Dermis blood vessel endothelial cell (primary cell): ENCODE measurements at places on chromosomes 5 and 9. TPM values are rescaled to one million over a fixed set of nuclear protein-coding genes. Genes with fewer than 3 reads are reported as not detected.

Gene CD14
- 1.7 and 3.2 TPM in 2 replicates for total RNA-seq

Gene UGT3A1
- not detected in 2 replicates for total RNA-seq

Gene SLC27A6
- 0.14 TPM in 1 of 2 replicates, not detected in the other for total RNA-seq

Gene APBA1
- total RNA-seq, result 4.9 and 8.6 TPM in 2 replicates

Gene DMXL1
- 35.1 and 53.4 TPM in 2 replicates for total RNA-seq

Gene NR3C1
- total RNA-seq, result 19.7 and 21.4 TPM in 2 replicates

DNA sequence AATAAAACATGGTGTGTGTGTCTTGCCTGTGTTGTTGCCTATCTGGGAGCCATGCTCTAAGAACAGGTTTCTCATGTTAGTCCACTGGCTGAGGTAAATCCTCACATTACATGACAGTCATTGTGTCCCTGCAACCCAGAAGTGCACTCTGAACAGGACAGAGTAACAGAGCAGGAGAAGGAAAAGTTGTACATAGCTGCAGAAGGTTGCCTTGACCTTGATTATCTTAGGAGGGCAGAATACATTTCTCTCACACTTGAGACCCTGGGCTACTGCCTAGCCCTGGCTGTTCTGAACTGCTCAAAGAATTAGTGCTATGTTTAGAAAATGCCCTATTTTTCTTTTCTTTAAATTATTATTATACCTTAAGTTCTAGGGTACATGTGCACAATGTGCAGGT, 16.9 kb downstream of the ZNF189 start:
- no peak for DNase-seq

GRCh38 chr9:14365670-14366069, 51.7 kb upstream of the NFIB start:
- no peak for DNase-seq

DNA sequence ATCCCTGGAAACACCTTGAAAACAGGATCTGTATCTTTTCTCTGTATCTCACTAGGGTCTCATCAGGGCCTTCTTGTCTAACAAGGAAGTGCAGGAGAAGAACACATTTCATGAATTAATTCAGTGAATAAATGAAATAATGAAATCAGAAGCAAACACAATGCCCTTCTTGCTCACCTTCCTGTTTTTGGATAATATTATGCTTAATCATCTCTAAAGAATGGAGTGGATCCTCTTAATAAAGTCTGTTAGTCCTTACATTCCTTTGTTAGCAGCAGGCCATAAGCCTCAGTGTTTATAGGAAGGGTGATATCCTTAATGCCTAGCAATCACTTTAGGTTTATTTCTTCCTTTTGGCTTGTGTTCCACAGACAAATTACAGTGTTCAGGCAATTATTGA, 837.1 kb upstream of the SEMA6A start:
- DNase-seq, result no peak

- DNase-seq, result no peak
Measured at GRCh38 chr5:4684946-4685345, 455.2 kb upstream of the ADAMTS16 start.

DNA sequence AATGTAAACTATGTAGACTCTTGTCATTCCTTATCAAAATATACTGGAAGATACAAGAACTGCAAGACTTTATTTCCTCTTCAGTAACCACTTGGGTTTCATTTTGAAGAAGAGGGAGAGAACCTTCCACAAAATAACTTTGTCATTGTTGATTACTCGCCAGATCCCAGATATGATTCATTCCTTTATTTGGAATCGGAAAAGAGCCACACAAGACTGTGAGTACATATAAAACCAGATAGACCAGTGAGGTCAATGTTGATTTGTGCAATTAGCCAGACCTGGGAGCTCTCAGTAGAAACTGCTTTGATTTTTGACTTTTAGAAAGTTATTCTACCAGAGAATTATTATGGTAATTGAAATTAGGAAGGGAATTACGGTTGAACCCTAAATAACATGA, 146.1 kb downstream of the TMEM167A start:
- DNase-seq, result no peak

- peak; percentile 62 for DNase-seq
Measured at GRCh38 chr9:16207161-16207560, 654.3 kb downstream of the CCDC171 start.

DNA sequence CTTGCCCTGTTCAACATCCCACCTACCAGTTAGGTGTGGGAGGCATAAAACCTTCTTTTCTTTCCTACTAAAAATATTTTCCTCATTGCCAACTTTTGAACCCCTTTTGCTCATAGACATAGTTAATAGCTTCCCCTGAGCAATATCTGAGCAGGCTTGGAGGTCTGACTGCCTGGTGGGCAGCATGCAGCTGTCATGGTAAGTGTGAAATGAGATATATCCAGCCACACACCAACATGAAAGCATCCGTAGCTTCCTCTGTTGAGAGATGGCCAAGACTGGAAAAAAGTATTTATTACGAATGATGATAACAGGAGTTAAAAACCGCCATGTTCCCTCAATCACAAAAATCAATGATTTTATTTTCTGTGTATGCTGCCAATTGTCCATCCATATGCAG, 190.1 kb downstream of the TMEM38B start:
- DNase-seq, result no peak

DNA sequence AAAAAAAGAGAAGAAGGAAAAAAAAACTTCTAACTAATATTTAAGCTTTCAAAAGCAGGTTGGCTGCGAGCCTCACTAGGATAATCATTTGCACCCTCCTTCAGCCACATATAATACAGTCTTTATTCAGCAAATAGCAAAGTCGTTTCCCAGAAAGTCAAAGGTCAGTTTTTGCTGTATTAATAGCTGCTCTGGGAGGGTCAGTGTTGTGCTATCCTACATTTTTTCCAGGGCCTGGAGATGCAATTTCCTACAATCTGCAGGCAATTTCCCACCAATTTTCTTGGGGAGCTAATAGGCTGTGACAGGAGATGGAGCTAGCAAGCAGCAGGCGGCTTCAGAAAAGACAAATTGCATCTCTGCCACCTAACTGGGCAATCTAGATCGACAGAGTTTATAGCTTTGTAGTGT, 136.8 kb downstream of the TLE1 start:
- DNase-seq, result no peak

DNA sequence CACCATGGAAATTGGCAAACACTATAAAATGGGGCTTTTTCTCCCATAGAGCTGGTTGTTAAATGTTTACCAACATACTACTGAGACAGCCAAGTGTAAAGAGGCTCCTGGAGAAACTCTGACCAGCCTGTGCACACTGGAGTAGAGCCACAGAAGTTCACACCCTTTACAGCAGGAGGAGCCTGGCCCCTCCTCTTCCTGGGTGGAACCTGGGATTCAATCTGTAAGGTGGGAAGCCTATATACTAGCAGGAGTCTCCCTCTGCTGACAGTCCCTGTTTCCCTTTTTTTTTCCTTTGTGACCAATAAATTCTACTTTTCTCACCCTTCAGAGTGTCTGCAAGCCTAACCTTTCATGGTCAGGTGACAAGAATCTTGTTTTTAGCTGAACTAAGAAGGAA, 10.4 kb upstream of the SLC30A5 start:
- no peak for DNase-seq
